ENCODE measurements at places on chromosomes 5 and 9. TPM values are rescaled to one million over a fixed set of nuclear protein-coding genes. Genes with fewer than 3 reads are reported as not detected.

DNA sequence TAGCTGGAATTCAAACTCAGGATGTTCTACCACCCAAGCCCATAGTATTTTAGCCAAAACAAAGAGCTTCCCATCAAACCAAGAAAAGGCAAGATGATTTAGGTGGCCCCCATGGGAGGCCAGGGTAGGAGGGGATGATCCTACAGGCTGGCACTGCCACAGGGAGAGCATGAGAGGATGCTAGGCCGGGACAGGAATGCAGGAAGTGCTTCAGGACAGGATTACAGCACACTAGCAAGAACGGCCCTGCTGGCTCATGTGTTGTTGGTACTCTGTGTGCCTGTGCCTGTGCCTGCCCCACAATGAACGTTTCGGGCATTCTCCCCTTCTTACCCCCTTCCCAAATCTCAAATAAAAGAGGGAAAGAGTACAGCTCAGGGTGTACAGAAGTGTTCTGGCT is 110.7 kb upstream of the TRIM32 start:
- DNase-seq: no peak
- no peak overlapping the region for H3K4me3 ChIP-seq
- H3K36me3 ChIP-seq: no peaks in the 10 kb centered on the region
- no peak overlapping the region for H3K27ac ChIP-seq

- peaks cover 26% of the 10 kb centered on the region for H3K4me1 ChIP-seq
- H3K27me3 ChIP-seq: no peaks in the 10 kb centered on the region
- no peak overlapping the region for H3K27ac ChIP-seq
- no peak for DNase-seq
These were observed 173.3 kb downstream of the RAPGEF6 start for GRCh38 chr5:131461742-131462141.

Gene CDKN2B
- total RNA-seq: 0.64 TPM

DNA sequence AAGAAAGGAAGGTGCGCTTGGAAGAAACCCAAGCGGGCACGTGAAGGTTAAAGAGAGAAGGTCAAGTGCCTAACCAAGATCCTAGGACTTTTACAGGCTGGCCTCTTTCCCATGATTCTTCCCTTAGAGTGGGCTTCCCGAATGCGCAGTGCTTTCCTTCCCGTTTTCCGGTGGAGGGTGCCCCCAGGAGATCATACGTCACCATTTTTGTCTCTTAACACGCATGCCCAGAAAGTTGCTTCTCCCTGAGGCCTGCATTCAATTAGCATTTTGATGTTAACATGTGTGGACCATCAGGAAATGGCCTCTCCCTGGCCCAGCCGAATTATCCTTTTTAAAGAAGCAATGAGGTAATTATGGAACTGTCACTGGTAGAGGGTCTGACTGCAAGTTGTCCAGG is 1.9 kb upstream of the RUSC2 start:
- no peaks in the 10 kb centered on the region for H3K36me3 ChIP-seq
- peaks cover 6% of the 10 kb centered on the region for H3K27me3 ChIP-seq
- peaks cover 11% of the 10 kb centered on the region for H3K4me1 ChIP-seq

- H3K4me1 ChIP-seq: no peaks in the 10 kb centered on the region
- H3K27me3 ChIP-seq: no peaks in the 10 kb centered on the region
- no peaks in the 10 kb centered on the region for H3K36me3 ChIP-seq
- no peak overlapping the region for H3K4me3 ChIP-seq
- H3K27ac ChIP-seq: no peak overlapping the region
These were observed 593.3 kb upstream of the ARRDC3 start for GRCh38 chr5:91976451-91976850.

- H3K4me1 ChIP-seq: peaks cover 43% of the 10 kb centered on the region
- no peaks in the 10 kb centered on the region for H3K27me3 ChIP-seq
- H3K27ac ChIP-seq: no peak overlapping the region
- no peak for DNase-seq
- H3K36me3 ChIP-seq: no peaks in the 10 kb centered on the region
- H3K4me3 ChIP-seq: no peak overlapping the region
These were observed 33.4 kb upstream of the NR3C1 start for GRCh38 chr5:143436871-143437270.

DNA sequence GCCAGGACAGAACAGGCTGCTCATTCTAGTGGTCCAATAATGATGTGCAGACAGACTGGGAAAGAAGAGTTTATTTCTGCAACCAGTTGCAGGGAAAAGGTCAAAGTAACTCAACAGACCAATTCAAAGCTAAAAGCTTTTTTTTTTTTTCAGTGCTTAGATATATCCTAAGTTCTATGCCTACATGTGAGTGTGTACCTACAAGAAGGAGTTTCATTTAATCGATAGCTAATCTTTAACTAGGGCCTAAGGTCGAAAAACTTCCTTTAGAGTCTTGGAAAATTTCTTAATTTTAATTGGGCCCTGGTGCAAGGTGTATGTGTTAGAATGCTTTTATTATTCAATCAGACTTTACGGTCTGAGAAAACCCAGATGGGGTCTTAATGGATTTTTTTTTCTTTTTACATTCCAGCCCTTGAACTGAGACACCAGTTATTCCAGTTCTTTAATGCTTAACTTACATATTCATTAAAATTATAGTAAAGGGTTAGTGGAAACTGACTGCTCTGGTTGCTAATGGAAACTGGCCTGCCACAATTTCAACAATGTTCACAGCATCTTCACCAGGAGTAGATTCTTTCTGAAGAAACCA is 365.3 kb downstream of the MTRR start:
- no peak overlapping the region for H3K4me3 ChIP-seq
- no peak overlapping the region for H3K27ac ChIP-seq
- H3K27me3 ChIP-seq: no peaks in the 10 kb centered on the region
- no peak for DNase-seq

Gene MLANA
- total RNA-seq: not detected

DNA sequence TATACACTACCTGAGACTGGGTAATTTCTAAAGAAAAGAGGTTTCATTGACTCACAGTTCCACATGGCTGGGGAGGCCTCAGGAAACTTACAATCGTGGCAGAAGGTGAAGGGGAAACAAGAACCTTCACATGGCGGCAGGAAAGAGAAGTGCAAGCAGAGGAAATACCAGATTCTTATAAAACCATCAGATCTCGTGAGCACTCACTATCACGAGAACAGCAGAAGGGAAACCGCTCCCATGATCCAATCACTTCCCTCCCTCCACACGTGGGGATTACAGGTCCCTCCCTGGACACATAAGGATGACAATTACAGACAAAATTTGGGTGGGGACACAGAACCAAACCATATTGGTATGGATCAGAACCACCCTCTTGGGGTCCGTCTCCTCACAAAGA is 44.2 kb upstream of the SPIN1 start:
- H3K27ac ChIP-seq: no peak overlapping the region
- no peaks in the 10 kb centered on the region for H3K4me1 ChIP-seq
- no peak for DNase-seq
- H3K4me3 ChIP-seq: no peak overlapping the region

Measured in CD4-positive, alpha-beta memory T cell (primary cell).